ENCODE measurements at places on chromosomes 16 and 17.

DNA sequence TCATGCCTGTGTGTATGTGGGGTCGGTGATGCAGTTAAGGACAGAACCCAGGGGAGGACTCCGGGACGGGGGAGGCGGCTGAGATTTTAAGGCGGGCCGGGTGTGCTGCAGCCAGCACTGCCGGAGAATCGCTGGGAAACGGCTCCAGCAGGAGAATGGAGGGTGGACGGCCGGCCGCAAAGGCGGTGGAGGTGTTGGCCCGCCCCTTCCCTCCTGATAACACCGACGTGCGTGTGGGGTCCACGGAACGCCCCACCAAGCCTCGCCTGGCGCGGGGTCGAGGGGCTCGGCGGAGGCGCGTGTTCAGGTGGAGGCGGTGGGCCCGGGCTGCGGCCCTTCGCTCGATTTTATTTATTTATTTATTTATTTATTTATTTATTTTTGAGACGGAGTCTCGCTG, 633 bp downstream of the ZNF843 start:
- DNase-seq, result no peak

DNA sequence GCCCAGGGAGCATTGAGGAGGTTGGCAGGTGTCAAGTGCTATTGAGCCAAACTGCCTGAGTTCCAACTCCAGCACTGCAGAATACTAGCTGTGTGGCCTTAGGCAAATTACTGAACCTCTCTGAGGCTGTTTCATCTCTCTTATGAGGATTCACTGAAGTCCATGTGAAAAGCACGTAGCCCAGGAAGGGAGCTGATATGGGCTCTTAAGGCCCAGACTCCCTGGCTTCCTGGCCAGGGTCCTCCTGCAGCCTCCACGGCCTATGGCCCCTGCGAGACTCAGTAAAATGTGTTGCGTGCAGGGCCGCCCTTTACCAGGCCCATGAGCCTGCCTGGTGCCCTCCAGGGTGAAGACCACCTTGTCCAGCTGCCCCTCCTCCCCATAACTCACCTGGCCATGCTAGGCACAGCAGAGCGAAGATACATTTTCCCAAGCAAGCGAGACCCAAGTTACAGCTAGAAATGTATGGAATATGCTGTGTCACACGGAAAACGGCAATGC, 133.7 kb upstream of the TNRC6C start:
- DNase-seq, result no peak

DNA sequence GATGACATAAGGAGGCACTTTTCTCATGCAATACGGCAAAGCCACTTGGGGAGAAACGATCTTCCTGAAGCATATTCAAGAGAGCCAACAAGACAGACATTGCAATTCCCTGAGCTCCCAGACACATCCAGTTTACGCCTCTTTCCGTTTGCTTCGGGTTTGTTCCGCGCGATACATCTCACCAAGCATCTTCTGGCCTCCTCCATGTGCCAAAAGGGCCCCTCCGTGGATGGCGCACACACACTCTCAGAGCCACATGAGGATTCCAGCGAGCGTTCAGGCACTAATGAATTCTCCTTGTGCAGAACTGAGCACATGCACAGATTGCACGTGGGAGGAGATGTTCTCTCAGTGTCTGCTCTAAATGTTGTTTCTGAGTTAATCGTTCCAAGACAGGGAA, 146.7 kb upstream of the SHISA6 start:
- no peak for DNase-seq

DNA sequence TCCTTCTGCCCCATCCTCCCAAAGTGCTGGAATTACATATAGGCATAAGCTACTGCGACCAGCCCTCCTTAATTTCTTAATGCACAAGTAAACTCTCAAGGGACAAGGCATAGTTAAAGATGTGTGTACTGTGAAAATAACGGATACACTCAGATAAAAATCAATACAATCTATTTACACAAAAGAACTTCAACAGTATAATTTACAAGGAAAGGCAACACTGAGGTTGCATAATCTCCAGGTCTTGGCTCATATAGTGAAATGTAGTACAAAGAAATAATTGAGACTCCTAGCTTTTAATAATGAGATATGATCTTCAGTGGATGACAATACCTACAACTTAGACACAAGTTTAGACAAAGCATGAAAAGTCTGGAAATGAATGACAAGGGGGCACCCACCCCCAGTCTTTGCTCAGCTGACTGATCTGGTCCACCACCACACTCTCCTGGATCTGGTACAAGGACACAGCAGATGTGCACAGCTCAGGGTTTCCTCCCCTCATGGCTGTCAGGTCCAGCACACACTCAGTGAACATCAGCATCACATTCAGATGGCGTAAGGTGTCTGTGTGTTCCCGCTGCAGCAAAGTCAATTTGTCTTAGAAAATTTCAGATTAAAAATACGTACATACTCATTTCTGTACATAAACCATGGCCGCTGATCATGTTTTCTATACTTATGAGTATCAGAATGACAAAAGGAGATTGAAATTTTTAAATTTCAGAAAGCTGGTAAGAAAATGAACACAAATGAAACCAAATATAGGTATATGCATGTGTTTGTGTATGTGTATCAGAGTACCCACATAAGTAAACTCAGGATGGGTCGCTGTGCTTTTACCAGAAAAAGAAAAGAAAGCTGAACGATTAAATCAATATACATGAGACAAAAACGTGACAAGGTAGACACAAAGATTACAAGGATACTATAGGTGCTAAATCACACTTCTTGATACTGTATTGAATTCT, 33.7 kb upstream of the ALDH3A1 start:
- no peak for DNase-seq

DNA sequence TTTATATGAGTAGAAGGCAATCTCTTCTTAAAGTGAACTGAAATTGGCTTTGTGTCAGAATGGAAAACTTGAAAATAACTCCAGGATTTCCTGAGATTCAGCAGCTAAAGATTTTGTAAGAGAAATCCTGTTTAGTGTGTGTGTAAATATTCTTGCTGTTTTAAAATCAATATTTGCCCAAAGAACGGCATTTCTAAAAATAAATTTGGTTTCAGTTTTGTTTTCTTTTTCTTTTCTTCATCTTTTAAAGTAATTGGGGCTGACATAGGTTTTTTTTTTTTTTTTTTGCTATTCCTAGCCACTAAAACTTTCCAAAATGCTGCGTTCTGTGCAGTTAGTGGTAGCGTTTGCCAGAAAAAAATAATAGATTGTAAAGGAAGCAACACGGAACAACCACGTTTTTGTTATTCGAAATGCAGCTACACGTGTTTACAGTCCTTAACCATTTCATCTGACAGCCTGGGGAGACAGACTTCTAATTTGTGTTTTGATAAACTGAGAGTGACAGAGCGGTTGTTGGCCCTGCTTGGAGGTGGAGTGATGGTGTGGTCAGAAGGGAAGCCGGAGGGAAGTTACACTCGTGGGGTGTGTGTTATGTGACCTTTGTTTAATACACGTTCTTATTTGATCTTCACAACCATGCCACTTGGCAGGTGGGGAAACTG, 21.6 kb upstream of the SMPD3 start:
- DNase-seq, result no peak

- DNase-seq, result no peak
Measured at GRCh38 chr16:17538927-17539326, 68.2 kb upstream of the XYLT1 start.

GRCh38 chr16:87855852-87856715, 13.2 kb downstream of the SLC7A5 start:
- DNase-seq, result peak; percentile 60

DNA sequence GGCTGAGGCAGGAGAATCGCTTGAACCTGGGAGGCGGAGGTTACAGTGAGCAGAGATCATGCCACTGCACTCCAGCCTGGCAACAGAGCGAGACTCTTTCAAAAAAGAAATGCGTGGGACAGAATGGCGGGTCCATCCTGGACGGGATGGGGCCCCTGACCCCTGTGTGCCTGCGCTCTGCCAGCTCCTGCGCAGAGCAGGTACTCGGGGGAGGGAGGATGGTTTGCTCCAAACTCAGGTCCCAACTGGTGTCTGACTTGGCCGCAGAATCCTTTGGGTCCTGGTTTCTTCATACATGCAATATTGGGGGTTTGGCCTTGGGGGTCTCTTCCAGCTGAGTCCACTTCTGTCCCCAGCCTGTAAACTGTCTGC, 10.4 kb downstream of the CHMP6 start:
- no peak for DNase-seq
